Activated T-helper 1 cell treated with anti-CD3 and anti-CD28 coated beads, Interleukin-12 subunit alpha, Interleukin-12 subunit beta, Interleukin-2, Interleukin-4 antibody, amounts not matched to agents 30 ng/mL and 10 ng/mL and 1 ng/mL, durations not matched to agents 14 hours and 24 hours and 36 hours (primary cell): ENCODE measurements at places on chromosomes 2 and 18. TPM values are rescaled to one million over a fixed set of nuclear protein-coding genes. Genes with fewer than 3 reads are reported as not detected.
A peak's percentile ranks its signal among the peaks of the same experiment; 100 is the strongest.

DNA sequence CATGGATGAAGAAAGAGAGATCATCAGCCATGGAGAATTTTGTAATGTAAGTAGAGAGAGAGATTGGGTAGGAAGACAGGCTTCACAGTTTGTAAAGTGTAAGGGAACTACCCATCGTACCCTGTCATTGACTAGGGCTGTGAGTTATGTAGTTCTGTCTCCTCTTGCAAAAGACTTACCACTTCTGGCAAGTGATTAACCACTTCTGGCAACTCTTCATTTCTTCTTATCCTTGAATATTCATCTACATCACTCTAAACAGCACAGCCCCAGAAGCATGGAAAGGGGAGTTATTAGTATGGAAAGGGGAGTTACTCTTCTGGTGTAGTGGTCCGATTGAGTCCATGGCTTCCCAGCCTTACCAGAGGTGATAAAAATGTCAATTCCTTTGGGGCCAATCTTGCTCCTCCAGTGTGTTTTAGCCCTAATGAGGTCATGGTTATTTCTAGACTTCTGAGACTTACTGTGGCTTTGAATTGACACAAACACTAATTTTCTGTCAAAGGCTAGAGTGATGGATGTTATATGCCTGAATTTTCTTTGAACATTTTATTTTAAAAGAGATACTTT lies 52.0 kb downstream of the STAT1 start:
- peaks cover 51% of the 10 kb centered on the region for H3K36me3 ChIP-seq
- no peak for DNase-seq
- no peak overlapping the region for H3K4me3 ChIP-seq
- no peaks in the 10 kb centered on the region for H3K27me3 ChIP-seq

- DNase-seq: no peak
- no peak overlapping the region for H3K4me3 ChIP-seq
Measured at GRCh38 chr2:40160751-40161218, 291.1 kb downstream of the SLC8A1 start.

- H3K36me3 ChIP-seq: no peaks in the 10 kb centered on the region
- peaks cover 5% of the 10 kb centered on the region for H3K4me1 ChIP-seq
- DNase-seq: no peak
Measured at GRCh38 chr2:28457237-28457636, 38.6 kb upstream of the PLB1 start.

DNA sequence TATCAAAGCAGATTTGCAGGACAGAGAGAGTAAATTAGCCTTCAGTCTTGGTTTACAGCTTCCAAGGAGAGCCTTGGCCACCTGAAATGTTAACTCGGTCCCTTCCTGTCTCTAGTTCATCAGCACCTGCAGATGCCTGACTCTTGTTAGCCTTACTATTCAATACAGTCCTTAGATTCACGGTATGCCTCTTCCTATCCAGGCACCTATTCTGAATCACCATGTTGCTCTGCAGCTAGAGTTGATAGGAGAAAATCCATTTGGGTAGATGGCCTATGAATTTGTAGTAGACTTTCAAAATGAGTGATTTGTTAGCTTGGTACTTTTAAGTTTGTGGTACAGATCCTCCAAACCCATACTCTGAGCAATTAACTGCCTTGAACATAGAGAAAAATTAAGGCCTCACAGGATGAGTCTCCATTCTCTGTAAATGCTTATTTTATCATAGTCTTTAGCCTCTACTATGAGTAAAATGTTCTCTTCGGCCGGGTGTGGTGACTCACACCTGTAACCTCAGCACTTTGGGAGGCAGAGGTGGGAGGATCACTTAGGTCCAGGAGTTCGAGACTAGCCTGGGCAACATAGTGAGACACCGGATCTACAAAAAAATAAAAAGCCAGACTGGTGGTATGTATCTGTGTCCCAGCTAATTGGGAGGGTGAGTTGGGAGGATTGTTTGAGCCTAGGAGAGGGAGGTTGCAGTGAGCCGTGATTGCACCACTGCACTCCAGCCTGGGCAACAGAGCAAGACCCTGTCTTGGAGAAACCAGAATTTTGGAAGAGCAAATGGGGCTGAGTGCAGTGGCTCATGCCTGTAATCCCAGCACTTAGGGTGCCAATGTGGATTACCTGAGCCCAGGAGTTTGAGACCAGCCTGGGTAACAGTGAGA lies 32.9 kb downstream of the PTCD3 start:
- H3K27me3 ChIP-seq: no peaks in the 10 kb centered on the region
- DNase-seq: no peak
- H3K4me1 ChIP-seq: peaks cover 12% of the 10 kb centered on the region
- H3K27ac ChIP-seq: no peak overlapping the region
- H3K4me3 ChIP-seq: no peak overlapping the region
- peaks cover 68% of the 10 kb centered on the region for H3K36me3 ChIP-seq

- H3K4me1 ChIP-seq: peaks cover 21% of the 10 kb centered on the region
- no peaks in the 10 kb centered on the region for H3K36me3 ChIP-seq
- H3K27ac ChIP-seq: peak overlapping the region; percentile 57
Measured at GRCh38 chr18:11995445-11996189, 14.3 kb downstream of the IMPA2 start.

The CD8A gene
- total RNA-seq: 2.2 and 2.4 TPM in 2 replicates

The ATP6V1B1 gene
- total RNA-seq: not detected in 2 replicates

The SERPINE2 gene
- 28.8 and 29.7 TPM in 2 replicates for total RNA-seq

The PMAIP1 gene
- 57.2 and 59.5 TPM in 2 replicates for total RNA-seq
